ENCODE measurements at places on chromosomes 1 and 21. TPM values are rescaled to one million over a fixed set of nuclear protein-coding genes. Genes with fewer than 3 reads are reported as not detected.

Gene SESN2
- 23.2 TPM for total RNA-seq

Gene CR1L
- total RNA-seq = 0.71 TPM

Gene E2F2
- total RNA-seq = 0.29 TPM

Gene TMIGD3
- 13.7 TPM for total RNA-seq

Gene SYT14
- not detected for total RNA-seq

Gene LYPD8
- total RNA-seq = not detected

Gene SLC16A4
- total RNA-seq = 7.2 TPM

Gene WDTC1
- 29.2 TPM for total RNA-seq

Gene NDUFS2
- total RNA-seq = 96.1 TPM

Gene FCRL4
- not detected for total RNA-seq

Gene C1QB
- 531 TPM for total RNA-seq

Gene GPR25
- total RNA-seq = not detected

Gene MEX3A
- 0.58 TPM for total RNA-seq

Gene RHCE
- not detected for total RNA-seq
